ENCODE measurements at places on chromosomes 11 and 22.

GRCh38 chr11:12008790-12009616 lies 577 bp upstream of the DKK3 start:
- DNase-seq = no peak

DNA sequence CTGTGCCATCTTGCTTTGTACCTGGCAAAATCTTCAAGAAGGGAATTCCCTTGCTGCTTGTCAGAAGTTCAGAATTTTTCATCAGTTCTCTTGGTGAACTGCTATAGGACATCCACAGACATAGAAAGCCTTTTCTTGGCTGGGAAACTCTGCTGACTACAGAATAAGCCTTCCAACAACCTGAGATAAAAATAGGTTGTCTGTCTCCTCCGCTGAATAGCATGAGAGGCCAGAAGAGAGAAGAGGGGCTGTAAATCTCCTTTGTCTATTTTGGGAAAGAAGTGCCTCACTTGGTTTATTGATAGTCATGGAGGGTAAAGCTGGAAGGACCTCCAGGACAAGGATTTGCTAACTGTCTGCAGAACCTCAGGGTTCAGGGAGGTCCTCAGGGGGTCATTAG lies 48.2 kb downstream of the C11orf91 start:
- no peak for DNase-seq

DNA sequence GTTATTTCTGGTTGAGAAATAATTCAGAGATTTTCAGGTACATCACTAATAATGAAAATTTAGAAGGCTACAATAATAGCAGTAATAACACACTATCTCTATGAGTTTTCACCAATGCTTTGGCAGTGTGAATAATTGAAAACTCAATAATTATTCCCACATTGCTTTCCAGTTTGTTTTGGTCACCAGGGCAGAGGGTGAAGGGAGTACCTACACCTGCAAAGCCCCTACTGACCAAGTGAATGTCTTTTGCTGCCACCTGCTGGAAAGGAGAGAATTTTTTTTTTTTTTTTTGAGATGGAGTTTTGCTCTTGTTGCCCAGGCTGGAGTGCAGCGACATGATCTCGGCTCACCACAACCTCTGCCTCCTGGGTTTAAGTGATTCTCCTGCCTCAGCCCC lies 3.2 kb downstream of the NELL1 start:
- no peak for DNase-seq

GRCh38 chr11:5808500-5809121 lies at the start of gene OR52N2:
TSS of gene OR52N2 (plus strand) at chr11:5808924. CDS start at chr11:5820336, 11,412 bp downstream.
- peak; percentile 33 for DNase-seq

- DNase-seq = no peak
Observed at GRCh38 chr22:20744456-20744855, 29.5 kb upstream of the SERPIND1 start.

Data from stimulated activated CD4-positive, alpha-beta T cell treated with anti-CD3 and anti-CD28 coated beads, Interleukin-12 subunit alpha, Interleukin-12 subunit beta, amount 100 ng/mL, for 24 hours (primary cell).